Activated T-helper 9 cell treated with anti-CD3 and anti-CD28 coated beads, Interleukin-2, amount 50 U/mL, for 16 hours (primary cell): ENCODE measurements at places on chromosomes 7 and 10.

DNA sequence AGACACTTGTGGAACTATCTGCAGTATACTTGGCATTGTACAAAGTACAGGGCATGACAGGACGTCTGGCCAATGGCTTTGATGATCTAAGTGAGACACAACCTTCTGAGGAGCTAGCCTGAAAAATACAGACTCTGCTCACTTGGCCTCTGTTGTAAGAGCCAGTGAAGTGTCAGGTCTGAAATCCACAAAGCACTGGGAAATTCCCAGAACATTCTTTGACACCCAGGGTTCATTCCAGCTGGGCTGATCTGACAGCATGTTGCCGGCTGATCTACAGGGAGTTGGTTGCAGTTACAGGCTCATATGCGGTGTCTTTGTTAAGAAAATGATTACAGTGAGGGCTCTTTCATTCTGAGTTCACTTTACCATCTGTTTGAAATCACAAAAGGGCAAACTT, 354.6 kb downstream of the PHF14 start:
- no peak for DNase-seq

GRCh38 chr10:28744069-28744768, 66.9 kb downstream of the BAMBI start:
- no peak for DNase-seq

DNA sequence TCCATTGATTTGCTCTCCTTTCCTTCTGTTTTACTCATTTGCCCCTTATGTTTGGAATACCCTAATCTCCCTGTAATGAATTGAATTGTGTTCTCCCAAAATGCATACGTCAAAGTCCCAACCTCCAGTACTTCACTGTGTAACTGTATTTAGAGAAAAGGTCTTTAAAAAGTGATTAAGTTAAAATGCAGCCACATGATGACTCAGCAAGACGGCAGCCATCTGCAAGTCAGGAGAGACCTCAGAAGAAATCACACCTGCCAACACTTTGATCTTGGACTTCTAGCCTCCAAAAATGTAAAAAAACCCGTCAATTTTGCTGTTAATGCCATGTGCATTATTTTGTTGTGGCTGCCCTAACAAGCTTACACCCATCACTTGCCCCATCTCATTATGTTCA, 85.3 kb upstream of the PCLO start:
- DNase-seq: no peak

- DNase-seq: no peak
Measured at GRCh38 chr7:155269766-155270585, 27.7 kb upstream of the INSIG1 start.

DNA sequence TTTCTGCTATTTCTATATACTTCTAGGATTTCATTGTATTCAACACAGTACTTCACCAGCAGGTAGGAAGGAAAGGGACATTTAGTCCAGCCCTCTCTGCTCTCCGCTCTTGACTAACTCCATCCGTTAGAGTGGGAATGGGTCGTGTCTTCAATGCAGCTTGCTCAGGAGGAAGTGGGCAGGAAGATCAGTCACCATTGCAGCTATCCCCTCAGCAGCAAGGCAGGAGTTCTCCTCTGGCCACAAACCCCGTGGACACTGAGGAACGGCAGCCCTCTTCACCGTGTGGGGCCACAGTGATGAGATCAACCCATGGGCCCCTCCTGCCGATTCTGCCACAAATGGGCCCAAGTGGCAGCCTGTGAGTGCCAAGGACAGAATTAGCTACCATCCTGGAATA, 30.2 kb upstream of the IKZF1 start:
- no peak for DNase-seq

GRCh38 chr10:102744374-102745051, 765 bp downstream of the WBP1L start:
- DNase-seq: no peak

DNA sequence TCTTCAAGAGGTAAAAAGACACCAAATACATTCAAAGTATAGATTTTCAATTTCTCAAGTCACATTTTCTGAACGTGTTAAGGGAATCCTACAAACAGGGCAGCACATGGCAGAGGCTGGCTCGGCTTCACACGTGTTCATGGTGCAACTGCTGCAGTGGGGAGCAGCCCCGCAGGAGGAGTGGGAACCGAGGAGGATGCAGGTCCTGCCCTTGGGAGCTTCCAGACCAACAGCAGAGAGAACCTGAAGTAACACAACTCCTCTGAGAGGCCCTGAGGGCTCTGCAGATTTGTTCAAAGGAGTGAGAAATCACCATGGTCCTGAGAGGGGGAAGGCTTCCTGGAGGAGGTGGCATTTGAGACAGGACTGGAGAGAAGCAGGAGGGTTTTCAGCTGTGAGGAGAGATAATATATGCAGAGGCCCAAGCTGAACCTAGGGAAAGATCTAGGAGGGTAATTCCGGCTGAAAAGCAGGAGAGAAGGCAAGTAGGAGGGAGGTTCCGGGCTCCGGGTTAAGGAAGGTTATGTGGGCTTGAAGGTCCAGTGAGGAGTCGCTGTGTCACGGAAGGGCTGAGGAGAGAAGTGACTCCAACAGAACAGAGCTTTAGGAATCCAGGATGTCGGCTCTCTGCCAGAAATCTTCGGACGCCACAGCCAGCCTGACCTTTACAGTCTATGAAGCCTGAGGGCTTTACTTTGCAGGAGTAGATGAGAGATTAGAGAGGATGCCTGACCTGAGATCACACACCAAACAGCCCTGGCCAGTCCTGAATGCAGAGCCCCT, 77.5 kb downstream of the GPR26 start:
- no peak for DNase-seq

GRCh38 chr7:157044147-157044687, 33.8 kb upstream of the MNX1 start:
- no peak for DNase-seq

- DNase-seq: no peak
Measured at GRCh38 chr7:151346-152050, 40.9 kb upstream of the FAM20C start.

DNA sequence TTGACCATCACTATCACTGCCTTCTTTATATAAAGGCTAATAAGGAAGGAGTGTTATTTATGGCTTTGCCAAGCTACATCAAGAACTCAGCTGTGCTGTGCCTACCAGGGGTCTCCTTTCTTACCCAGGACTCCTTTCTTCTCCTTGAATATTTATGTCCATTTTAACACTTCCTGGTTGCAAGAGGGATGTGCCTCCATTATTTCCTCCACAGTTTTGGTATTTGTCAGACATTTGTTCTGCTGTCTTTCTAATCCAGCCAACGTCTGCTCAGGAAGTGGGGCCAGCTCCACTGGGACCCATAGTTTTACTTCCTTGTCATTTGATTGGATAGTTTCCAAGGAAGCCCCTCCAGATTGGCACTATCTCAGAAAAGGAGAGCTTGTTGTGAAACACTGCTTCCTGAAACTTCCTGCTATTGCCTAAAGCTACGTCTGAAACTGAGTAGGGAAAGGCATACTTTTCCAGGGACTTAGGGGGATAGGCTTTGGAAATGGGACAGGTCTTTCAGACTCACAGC, 6.6 kb upstream of the STRIP2 start:
- no peak for DNase-seq

DNA sequence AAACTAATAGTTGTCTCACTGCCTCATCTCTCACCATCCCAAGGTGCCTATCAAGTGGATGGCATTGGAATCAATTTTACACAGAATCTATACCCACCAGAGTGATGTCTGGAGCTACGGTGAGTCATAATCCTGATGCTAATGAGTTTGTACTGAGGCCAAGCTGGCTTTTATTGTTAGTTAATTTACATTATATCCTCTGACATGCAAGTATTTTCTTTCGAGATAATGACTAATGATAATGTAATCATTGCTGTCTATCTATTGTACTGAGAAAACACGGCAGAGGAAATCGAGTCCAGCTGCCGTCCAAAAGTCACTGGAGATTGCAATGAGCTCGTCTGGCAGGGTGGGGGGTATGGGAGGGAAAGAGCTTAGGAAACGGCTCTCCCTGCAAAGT, 172.4 kb upstream of the LANCL2 start:
- DNase-seq: no peak

DNA sequence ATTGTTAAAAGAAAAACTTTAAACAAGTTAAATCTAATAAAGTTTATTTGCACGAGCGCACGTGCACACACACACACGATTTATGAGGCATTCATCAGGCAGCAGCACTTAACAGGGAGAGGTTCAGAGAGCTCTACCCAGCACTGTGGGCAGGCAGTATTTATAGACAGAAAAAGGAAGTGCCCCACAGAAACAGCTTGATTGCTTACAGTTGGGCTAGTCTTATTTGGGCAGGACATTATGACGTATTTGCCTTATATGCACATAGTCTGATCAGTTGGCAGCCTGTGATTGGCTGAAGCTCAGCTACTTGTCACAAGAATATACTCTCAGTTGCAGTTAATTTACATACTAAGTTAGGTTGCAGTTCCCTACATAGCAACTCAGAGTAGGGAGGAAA, 1.2 kb upstream of the SDHAF3 start:
- no peak for DNase-seq

DNA sequence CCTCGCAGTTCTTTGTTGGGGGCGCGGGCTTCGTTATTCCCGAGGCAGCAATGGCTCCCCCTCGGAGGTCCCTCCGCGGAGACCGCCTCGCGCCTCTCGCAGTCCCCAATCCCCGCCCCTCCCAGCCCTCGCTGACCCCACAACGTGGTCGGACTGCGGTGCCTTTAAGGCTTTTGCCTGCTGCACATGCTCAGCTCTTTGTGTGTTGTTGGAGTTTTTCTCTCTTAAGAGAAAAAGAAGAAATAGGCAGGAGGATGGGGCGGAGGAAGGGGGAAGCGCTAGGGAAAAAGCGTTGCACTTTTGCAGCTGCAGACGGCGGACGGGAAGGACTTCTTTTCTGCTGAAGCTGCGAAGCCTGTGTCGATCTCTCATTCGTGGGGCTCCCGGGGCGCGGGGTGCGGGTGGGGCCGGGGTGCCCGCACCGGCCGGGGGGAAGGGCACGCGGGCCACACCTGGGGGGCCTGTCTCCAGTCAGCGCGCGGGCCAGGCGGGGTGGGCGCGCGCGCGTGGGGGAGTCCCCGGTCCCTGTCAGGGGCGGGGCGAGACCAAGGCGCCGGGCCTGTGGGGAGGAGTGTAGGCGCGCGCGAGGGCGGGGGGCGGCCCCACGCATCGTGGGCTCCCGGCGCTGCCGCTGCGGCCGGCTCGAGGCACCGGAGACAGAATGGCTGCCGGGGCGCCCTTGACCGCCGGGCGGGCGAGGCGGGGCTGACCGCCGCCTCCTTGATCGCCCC, 445 bp upstream of the ATRNL1 start:
- DNase-seq: no peak

DNA sequence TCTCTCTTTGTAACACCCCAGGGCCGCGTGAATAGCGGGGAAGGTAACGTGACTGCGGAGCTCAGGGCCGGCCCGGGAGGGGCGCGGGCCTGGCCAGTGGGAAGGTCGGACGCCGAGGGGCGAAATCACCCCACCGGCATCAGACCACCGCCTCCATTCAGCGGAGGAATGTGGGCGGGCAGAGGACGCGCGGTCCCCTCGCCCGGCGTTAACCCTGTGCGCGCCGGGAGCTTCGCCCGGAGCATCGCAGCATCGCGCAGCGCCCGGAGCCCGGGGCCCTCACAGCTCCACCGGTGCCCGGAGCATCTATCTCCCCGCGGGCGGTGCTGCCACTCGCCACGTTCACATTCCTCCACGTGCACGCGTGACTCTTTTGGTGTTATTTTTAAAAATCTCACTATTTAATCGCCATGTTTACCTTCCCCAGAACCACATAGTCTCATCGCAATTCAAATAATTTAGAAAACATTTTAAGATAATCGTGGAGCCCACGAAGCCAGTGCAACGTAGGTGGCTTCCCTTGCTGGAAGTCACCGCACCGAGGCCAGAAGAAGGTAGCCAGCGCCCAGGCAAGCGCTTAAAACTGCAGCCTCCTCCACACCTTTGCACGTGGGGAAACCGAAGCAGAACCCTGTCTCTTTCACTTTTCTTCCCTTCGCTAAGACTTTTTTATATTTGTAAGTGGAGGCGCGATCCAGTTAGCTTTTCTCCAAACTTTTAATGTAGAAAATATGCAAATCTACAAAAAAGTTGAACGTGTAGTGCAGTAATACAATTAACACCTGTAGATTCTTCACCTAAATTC, 21.8 kb downstream of the FGFBP3 start:
- DNase-seq: no peak

DNA sequence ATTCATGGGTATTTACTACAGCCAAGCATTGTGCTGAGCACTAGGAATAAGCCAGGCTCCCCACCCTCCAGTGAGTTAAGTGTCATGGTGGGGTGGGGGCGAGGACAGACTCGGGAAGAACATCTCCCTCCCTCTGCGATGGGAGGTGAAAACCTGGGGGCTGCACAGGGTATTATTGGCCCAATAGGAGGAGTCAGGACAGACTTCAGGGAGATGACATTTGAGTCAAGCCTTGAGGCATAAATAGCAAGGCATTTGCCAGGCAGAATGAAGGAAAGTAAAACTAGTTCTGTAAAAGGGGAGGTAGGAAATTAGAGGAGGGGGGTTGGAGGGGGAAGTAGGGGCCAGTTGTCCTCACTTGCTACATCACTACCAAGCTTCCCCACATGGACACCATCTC, 18.9 kb downstream of the NKX2-3 start:
- no peak for DNase-seq

- no peak for DNase-seq
Measured at GRCh38 chr7:157278791-157279724, 57.7 kb upstream of the DNAJB6 start.

DNA sequence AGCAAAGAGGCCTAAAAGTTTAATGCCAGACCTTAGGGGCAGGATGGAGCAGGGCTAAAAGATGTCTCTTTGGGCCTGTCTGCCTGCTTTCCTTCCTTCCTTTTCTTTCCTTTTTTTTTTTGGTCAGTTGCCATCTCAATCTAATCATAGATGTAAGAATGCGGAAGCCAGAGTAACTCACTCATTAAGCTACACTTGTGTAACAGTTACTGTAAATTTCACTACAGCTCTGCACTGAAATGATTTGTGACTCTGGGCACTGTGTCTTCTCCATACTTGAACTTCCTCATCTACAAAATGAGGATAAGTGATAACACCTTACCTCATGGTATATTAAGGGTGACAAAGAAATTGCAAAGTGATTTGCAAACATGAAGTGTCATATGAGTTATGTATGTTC, 75.5 kb upstream of the AGK start:
- DNase-seq: no peak

GRCh38 chr10:120612756-120613155, 155.7 kb downstream of the PLPP4 start:
- no peak for DNase-seq

- DNase-seq: no peak
Measured at GRCh38 chr10:44382131-44382858, 2.6 kb downstream of the CXCL12 start.

DNA sequence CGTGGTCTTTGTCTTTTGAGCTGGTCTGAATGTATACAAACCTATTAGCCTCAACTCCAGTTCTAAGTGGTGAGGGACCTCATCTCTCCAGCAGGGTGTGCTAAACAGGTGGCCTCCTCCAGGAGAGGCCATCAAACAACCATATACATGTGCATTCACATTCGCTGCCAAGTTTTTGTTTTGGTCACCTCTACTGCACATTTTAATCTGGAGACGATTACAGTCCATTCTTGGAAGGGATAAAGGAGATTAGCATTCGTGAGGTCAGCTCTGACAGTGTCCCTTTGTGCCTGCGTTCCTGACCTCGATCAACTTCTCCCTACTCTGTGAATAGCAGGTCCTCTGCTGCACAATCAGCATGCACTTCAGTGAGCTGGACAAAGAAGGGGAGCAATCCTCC, 60.8 kb downstream of the RHOBTB1 start:
- DNase-seq: no peak
